ENCODE measurements at places on chromosomes 1 and 21.

DNA sequence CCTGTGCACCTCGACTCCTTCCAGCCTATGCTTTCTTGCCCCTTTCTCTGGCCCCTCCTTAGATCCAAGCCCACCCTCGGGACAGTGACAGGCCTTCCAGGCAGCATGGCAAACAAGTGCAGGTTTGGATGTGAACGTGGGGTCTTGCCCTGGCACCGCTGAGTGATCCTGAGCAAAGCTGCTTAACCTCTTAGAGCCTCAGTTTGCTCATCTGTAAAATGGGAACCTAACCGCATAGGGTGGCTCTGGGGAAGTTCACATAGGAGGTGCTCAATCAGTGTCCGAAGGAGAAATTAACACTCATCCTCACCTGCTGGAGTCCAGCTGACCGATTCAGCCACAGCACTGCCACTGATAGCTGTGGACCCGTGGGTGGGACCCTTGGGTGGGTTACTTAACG, 7.2 kb downstream of the MFAP2 start:
- DNase-seq: no peak

DNA sequence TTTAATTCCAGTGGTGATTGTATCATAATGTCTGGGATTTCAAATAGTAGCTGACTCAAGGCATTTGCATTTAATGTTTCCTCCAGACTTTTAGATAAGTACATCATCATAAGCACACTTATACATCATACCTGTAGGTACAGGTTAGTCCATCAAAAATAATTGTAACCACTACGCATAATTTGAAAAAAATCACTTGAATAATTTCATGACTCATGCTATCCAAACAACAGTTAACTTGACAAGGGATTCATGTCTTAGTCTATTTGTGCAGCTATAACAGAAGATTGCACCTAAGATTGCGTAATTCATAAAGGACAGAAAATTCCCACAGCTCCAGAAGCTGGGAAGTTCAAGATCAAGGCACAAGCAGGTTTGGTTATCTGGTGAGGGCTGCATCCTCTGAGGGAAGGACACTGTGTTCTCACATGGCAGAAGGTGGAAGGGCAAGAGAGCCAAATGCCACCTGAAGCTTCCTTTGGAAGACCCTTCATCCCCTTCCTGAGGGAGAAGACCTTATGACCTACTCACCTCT, 801.7 kb upstream of the BRINP3 start:
- DNase-seq: no peak

- DNase-seq: no peak
Observed at GRCh38 chr1:44260792-44261170, 47.5 kb downstream of the DMAP1 start.

GRCh38 chr1:160522136-160522535, 919 bp downstream of the SLAMF6 start:
- no peak for DNase-seq

- no peak for DNase-seq
Observed at GRCh38 chr1:40075266-40075665, 21.8 kb downstream of the PPT1 start.

Measured in activated CD4-positive, alpha-beta T cell treated with anti-CD3 and anti-CD28 coated beads, Interleukin-2, amount 50 U/mL, for 48 hours (primary cell).